ENCODE measurements at places on chromosomes 5 and 9.

DNA sequence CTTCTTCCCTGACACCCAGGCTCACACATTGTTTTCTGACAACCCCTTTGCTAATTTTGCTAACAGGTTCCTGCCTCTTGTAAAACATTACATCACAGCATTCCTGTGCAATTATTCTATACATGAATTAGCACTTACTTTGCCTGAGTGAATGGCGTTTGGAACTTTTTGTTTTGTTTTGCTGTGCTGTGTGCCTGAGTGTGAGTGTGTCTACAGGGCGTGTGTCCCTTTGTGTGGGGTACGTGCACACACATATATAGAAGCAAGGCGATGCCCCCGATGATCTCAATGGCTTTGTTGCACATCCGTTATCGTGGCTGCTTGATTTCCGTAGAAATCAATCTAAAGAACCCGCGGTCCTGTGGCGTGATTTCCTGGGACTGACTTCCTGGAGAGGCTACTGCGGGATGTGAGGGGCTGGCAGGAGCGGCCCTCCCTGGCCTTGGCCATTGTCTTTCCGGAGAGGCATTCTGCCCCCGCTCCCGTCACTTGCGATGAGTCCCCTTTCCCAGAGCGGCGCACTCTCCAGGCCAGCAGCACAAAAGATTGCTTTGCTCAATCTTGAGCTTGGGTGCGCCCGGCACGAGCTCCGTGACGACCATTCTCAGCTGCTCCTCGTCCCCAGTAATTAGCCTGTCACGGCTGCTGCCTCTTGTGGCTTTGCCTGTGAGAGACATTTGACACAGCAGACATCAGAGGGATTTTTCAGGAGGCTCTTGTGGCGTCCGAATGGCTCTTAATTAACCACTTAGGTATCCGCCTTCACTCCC lies 398.1 kb upstream of the IRX1 start:
- DNase-seq = no peak

GRCh38 chr5:123871373-123871772 lies 359.4 kb downstream of the CSNK1G3 start:
- no peak for DNase-seq

- DNase-seq = no peak
These were observed 66.4 kb downstream of the POU5F2 start for GRCh38 chr5:93674866-93675459.

DNA sequence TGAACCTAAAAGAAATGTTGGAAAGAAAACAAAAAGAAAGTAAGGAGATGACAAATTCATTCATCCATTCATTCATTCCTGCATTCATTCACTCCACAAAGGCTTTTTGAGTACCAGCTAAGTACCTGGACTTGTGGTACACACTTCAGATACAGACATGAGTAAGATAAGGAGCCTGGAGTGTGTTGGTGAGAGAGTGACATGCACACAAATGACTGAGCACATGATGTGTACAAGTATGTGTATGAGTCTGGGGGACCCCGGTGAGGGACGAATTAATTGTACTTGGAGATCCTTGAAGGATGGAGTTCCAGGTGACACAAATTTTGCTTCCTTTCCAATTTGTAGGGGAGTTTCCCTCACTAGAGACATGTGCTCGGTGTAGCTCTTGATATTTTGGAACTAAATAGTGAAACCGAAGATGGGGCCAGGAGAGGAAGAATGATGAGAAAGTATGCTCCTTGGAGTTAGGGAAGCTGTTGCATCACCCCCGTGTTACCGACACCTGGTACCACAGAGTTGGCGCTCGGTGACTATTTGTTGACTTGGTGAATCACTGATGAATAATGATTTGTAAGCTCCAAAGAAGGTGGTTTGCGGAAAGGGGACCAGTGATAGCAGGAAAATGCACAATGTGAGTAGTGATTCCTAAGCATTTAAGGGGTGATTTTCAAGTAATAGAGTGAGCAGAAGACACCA lies 509.8 kb downstream of the CCDC171 start:
- DNase-seq = peak; percentile 35

- DNase-seq = peak; percentile 50
These were observed 482 bp downstream of the TESK1 start for GRCh38 chr9:35605351-35606137.

DNA sequence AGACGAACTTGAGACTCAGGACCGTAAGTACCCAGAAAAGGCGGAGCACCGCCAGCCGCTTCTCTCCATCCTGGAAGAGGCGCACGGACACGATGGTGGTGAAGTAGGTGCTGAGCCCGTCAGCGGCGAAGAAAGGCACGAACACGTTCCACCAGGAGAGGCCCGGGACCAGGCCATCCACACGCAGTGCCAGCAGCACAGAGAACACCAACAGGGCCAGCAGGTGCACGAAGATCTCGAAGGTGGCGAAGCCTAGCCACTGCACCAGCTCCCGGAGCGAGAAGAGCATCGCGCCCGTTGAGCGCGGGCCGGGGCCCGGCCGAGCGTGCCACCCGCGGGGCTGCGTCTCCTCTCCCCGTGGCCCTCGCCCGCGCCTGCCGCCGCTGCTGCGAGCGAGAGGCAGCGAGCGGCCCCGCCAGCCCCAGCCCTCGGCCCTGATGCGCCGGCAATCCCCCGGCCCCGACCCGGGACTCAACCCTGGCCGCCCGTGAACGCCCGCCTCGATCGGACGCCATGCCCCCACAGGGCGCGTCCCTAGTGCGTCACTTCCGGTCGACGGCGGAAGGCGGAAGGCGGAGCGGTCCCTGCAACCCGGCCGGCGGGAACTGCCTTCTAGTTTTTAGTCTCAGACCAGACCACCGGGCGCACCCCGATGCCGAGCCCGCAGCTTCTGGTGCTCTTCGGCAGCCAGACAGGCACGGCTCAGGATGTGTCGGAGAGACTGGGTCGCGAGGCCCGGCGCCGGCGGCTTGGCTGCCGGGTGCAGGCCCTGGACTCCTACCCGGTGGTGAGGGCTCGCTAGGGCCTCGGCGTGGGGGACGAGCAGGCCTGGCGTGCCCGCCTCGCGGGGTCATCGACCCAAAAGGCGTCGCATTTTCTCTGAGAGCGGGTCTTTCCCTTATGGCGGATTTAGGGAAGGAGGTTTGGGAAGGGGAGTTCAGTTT lies at the start of the genes NDOR1 and TMEM203:
Gene NDOR1, plus strand, starts transcription at position 575 of the 944 bp plus-strand sequence. Its CDS starts 78 bp downstream, at position 653.
Gene TMEM203, minus strand, starts transcription at position 523 of the 944 bp plus-strand sequence. Its CDS starts 234 bp downstream, at position 289.
- DNase-seq = peak; percentile 98

- no peak for DNase-seq
These were observed 349.0 kb downstream of the BRINP1 start for GRCh38 chr9:119020284-119020683.

- DNase-seq = no peak
These were observed 91.2 kb downstream of the RFX3 start for GRCh38 chr9:3434594-3434993.

GRCh38 chr5:169581580-169582227 lies 1.9 kb upstream of the SPDL1 start:
- peak; percentile 79 for DNase-seq

DNA sequence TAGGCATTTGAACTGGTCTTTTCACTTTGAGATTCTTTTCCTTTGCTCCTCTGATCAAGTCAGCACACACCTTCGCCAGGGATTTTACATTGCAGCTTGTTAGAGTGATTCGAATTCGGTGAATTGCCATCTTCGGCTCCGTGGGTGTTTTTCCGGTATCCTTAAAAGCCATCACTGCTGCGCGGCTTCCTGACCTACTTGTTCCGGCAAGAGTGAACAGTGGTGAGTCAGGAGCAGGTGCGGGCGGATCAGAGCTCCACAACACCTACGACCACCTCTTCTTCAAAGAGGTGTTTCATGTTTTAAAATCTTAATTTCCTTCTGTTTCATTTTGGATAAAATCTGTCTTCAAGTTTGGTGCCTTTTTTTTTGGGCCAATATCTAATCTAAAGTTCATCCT lies 134.6 kb downstream of the TMC1 start:
- no peak for DNase-seq

DNA sequence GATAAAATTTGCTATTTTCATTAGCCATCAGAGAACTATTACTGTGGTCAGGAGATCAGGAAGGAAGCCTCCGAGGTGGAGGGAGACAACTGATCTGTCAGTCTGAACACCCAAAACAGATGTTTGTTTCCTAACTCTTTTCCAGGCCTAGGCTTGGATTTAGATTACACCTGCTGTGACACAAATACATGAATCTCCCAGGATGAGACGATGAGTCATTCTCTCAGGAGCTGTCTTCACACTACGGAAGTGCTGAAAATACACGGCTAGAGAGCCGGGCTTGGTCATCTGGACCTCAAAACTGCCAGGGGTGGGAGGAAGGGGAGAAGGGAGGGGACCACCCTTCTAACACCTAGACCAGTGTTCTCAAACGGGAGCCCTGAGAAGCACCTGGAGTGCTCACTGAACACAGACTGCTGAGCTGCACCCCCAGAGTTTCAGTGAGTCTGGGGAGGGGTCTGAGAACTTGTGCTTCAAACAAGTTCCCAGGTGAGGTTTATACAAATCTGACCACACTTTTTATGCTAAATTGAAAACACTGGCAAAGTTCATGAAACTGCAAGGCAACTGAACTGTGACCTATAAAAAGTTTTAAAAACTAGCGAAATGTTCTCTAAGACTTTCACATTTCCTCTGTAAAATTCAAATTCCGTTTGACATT lies 80.3 kb upstream of the EQTN start:
- no peak for DNase-seq

DNA sequence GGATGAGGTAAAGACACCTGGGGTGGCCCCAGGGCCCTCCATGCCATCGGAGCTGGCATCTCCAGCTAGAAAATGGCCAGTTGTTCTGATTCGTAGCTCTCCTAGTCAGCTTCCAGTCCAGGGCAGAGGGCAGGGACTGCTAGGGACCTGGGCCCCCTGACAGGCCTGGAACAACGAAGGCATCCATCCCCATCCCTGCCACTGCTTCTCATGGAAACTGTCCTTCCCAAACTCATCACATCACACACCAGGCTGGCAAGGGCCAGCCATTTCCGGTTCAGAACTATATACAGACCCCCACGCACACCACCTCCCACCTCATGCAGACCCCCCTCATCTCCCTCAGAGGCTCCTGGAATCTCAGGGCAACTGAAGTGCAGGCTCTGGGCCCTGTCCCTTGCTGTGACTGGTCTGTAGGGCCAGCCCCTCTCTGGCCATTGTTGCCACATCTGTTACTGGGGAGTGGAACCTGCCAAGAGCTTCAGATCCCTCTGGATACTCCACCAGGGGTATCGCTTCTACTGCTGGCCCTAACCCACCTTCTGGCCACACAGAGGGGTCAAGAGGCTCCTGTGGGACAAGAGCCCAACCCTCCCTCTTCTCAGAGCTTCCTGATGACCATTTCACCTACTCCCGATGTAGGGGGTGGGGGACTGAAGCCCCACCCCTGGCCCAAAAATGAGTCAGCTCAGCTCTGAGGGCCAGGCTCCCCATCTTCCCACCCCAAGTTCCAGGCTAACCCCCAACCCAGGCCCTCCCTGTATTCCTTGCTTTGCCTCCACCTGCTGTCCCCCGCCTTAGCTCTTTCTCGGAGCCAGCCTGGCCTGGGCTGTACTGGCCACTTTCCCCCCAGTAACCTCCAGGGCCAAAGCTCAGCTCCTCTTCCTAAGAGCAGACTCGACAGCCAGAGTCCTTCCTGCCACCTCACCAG lies 1.2 kb upstream of the MZB1 start:
- no peak for DNase-seq

GRCh38 chr5:179124853-179125788 lies 64.9 kb downstream of the ZNF354C start:
- DNase-seq = no peak

GRCh38 chr5:12848709-12849108 lies 944.5 kb upstream of the CTNND2 start:
- no peak for DNase-seq

GRCh38 chr9:103627731-103628130 lies 466.4 kb upstream of the SMC2 start:
- DNase-seq = no peak

GRCh38 chr5:153523831-153524230 lies 33.4 kb downstream of the GRIA1 start:
- DNase-seq = no peak

DNA sequence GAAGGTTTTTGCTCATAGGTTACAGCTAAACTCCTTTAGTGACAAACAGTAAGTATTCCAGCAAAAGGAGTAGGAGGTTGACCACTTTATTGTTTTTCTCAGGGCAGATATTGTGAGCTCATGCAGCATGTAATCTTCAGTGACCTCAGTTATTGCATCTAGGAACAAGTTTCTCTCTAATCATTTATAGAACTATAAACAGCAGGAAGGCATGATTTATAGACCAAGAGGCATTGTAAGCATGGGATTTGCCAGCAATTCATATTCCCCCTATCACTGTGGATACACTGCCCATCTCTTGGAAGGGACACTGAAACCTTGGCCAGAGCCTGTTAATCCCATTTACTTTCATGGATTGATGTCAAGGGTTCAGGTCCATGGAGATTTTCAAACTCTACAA lies 15.4 kb upstream of the FAM170A start:
- no peak for DNase-seq

GRCh38 chr9:114694719-114695269 lies 12.8 kb upstream of the TEX48 start:
- no peak for DNase-seq

DNA sequence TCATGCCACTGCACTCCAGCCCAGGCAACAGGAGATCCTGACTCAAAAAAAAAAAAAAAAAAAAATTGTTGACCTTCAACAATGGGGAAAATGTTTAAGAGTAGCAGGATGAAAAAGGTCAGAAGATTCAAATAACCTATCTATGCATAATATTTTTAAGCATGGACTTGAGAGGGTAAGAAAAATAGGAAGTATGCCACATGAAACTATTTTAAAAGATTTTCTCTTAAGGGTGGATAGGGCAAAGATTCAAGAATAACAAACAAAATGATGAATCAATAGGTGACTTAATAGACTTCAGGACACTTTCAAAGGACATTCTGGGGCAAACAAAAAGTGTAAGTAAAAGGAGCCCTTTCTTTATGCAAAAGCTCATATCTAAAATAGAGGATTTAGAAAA lies 3.2 kb downstream of the TEX48 start:
- DNase-seq = no peak

GRCh38 chr5:76705574-76705973 lies 10.4 kb upstream of the F2R start:
- no peak for DNase-seq

GRCh38 chr9:91150998-91151717 lies 210.6 kb downstream of the AUH start:
- no peak for DNase-seq

DNA sequence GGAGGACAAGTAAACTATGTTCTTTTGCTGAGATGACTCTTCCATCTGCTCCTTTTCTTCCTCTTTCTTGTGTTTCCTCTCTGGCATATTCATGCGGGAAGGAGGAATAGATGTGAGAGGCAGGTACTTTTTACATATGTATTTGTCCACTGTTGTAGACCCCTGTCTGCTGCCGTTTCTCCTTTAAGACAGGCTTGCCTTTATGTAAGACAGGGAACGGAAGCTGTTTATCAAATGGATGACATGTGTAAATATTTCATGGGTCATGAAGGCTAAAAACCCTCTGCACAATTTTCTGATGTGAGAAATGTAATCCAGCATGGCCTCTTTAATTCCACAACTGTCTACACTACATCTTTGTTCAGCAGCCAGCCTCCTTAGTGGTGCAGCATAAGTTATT lies 1525.5 kb upstream of the NUDT12 start:
- no peak for DNase-seq

Measured in stimulated activated CD8-positive, alpha-beta memory T cell treated with anti-CD3 and anti-CD28 coated beads, Interleukin-4, amount 100 ng/mL, for 48 hours (primary cell).